ENCODE measurements at places on chromosomes 3 and 15. TPM values are rescaled to one million over a fixed set of nuclear protein-coding genes. Genes with fewer than 3 reads are reported as not detected.

- DNase-seq: no peak
Observed at GRCh38 chr15:73050561-73051295, 1.5 kb upstream of the NEO1 start.

- DNase-seq: no peak
Observed at GRCh38 chr3:16102905-16103364, 71.5 kb upstream of the GALNT15 start.

GRCh38 chr3:16490062-16490619 is 23.4 kb downstream of the RFTN1 start:
- DNase-seq: no peak

DNA sequence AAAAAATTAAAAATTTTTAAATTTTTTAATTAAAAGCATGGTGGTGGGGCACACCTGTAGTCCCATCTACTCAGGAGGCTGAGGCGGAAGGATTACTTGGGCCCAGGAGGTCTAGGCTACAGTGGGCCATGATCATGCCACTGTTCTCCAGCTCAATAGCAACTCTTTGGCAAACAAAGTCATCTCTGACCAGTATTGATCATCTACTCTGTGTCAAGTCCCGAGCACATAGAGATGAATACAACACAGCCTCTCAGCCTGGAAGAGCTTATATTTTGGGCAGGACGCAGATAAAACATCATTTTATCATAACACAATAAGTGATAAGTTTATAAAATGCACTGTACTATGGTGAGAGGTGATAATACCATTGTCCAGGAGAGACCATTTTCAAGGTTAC is 281.6 kb upstream of the GADL1 start:
- DNase-seq: no peak

DNA sequence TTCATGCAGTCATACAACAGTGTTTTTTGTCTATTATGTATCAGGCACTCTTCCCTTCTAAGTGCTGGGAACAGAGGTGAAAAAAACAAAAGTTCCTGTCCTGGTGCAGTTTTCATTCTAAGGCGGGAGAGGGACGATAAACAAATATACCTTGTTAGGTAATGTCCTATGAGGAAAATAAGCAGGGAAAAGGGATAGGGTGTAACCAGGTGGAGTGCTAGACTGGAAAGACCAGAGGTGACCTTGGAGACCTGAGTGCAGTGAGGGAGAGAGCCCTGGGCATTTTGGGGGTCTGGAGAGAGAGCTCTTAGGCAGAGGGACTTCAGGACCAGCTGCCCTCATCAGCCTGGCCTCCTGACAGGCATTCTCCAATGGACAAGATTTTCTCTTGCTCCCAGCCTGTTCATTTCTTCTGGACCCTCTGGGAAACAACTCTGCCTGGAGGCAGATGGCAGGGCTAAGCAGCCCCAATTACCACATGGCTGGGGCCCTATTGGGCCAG is 97.2 kb upstream of the TJP1 start:
- DNase-seq: no peak

GRCh38 chr3:172965256-172965655 is 175.8 kb downstream of the SPATA16 start:
- no peak for DNase-seq

DNA sequence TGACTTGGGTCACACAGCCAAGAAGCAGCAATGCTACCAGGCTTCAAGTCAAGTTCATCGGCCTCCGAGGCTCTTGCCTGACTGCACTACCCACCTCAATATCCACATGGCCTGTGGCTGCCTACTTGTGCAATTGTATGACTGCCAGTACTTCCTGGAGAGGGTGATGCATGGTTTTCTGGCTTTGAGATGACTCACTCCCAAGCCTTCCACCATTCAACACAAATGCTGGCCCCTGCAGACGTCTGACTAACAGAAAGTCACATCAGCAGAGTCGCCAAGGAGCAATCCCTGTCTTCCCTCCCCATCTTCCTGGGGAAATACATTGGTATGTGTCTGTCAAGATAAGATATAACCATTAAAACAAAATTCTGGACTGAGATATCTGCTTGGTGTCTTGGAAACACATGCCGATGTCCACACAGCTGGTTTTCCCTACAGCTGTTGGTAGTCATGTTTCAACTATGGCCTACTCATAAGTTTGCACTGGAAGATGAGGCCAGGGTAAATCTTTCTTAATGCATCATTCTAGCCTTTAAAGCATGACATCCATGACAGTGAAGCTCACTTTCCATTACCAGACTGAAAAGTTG is 79.6 kb upstream of the SPATA12 start:
- DNase-seq: peak; percentile 42

DNA sequence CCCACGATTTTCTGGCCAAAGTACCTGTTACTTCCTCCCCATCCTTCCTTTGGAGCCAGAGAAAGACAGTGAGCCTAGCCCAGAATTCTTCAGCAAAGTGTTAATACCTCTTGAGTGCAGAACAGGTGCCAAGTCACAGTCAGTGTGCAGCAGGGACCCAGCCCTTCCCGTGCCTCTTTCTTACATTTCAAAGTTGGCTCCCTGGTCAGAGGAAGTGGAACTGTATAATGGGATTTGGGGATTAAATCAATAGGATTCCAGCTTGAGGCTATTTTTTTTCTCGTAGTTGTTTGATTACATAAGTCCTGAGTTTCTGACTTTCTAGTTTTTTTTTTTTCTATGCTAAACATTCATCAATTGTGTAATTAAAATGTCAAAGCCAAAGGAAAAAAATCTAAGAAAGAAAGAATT is 52.6 kb upstream of the ABHD10 start:
- no peak for DNase-seq

The ZNF860 gene
- 0.95 TPM for total RNA-seq

The U2SURP gene
- total RNA-seq: 106 TPM

The AMOTL2 gene
- total RNA-seq: 99.0 TPM

The UCN2 gene
- total RNA-seq: not detected

The REC114 gene
- total RNA-seq: not detected

The GOLGA8S gene
- 0.47 TPM for total RNA-seq
